ENCODE measurements at places on chromosomes 6 and 20.

- DNase-seq: no peak
Observed at GRCh38 chr6:40474937-40475336, 112.2 kb downstream of the LRFN2 start.

GRCh38 chr6:25122622-25123237, 156.4 kb upstream of the CARMIL1 start:
- DNase-seq: no peak

DNA sequence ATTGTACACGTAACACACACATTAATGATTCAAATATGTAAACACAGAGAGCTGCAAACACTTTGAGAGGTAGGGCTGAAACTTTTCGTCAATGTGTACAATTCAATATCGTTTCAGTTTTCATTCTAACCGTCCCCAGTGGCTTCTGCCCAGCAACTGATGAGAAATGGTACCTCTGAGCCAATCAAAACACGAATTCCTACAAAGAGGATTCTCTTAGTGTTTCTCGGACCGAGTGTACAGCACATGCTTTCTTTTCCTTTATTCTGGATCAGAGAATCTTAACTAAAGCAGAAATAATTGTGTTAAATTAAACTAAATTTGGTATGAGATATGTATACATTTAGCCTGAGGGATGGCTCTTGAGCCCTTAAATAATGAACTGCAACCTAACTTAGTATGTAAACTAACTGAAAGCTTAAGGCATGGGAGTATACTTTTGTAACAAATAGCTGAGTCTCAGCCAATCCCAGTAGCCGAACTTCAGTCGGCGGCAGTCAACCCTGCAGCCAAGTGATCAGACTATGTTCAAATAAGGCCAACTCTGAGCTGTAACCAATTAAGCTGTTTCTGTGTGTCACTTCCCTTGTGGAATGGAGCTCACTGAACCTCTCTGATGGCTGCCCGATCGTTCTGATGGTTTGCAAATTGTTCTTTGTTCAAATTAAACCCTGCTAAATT, 16.1 kb downstream of the BTN2A1 start:
- peak; percentile 98 for DNase-seq

DNA sequence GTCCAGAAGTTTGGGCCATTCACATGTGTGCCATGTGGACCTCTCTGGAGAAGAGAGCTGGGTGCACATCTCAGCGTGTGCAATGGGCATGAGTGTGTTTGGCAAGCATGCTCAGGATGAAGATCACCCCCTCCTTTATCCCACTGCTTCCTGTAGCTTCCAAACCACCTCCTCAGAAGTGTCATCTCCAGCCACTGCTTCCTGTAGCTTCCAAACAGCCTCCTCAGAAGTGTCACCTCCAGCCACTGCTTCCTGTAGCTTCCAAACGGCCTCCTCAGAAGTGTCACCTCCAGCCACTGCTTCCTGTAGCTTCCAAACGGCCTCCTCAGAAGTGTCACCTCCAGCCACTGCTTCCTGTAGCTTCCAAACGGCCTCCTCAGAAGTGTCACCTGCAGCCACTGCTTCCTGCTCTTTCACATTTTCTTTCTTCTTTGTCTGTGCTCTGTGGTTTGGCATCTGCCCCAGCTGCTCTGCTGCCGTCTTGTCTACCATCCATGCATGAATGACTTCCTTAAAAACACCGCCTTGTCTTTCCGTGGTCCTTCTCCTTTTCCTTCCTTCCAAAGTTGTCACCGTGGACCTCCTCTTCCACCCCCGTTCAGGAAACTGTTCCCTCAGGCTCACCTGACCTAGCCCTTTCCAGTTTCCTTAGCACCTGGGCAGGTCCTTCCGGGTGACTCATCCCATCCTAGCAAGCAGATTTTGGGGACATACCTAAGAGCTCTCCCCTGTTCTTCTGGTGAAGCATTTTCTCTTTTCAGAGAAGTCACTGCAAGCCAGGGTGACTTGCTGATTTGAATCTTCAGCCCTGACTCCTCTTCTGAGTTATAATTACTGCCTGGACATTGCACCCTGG, 43.5 kb upstream of the TIAM2 start:
- no peak for DNase-seq

- no peak for DNase-seq
Observed at GRCh38 chr20:49759266-49759950, 45.7 kb upstream of the B4GALT5 start.

- DNase-seq: no peak
Observed at GRCh38 chr6:6474170-6474920, 114.2 kb upstream of the LY86 start.

Measured in HCEC 1CT (cell line).